ENCODE measurements at places on chromosomes 16 and 17.

DNA sequence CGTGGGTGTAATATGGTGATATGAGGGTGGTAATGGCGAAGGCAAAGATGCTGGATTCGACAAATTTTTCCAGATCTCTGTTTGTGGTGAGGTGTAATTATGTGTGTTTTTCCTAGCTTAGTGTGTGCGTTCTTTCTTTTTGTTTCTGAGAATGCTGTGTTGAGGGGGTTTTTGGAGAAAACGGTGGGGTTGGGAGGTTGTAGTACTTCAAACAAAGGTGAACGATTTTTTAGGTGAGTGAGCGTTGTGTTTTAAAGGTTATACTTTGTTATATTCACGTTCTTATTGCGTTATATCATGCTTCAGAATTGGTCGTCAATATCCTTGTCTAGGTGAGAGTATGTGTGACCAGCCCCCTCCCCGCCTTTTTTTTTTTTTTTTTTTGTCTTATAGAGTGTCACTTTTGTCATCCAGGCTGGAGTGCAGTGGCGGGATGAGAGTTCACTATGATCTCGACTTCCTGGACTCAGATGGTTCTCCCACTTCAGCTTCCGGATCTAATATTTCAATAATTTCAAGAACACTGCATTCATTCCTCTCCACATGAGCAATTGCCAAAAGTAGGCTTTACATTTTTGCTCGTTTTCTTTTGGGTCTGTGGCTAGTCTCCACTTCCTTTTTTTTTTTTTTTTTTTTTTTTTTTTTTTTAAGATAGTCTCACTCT lies 82.2 kb upstream of the RNU2-1 start:
- no peak for DNase-seq

DNA sequence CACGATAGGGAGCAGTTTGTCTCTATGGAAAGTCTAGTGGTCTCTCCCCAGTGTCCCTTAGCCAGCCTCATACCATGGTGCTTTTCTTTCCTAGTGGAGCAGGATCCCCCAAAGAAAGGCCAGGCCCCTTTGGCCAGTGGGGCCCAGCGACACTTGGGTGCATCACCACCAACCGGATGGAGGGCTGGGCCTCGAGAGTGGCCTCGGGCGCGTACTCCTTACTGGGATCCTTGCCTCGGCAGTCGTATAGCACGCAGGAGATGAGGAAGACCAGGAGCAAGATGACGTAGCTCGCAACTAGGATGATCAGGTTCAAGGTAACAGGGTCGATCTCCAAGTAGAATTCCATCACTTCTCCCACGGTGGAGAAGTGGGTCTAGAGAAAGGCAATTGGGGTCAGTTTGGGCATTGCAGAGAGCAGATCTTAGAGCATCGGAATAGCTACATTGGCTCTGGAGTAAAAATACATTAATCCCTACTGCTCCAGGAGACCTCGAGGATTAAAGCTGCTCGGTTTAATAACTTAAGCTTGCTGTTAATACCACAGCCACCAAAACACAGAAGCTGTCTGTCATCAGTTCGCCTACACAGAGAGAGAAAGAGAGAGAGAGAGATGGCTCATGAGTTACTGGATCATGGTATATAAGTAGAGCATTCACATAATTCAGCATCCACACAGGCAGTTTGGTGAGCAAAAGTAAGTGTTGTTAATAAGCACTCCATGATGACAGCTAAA lies at the start of gene SMIM36:
SMIM36 (minus strand) TSS at position 467 of the 736 bp plus-strand sequence.
- no peak for DNase-seq

DNA sequence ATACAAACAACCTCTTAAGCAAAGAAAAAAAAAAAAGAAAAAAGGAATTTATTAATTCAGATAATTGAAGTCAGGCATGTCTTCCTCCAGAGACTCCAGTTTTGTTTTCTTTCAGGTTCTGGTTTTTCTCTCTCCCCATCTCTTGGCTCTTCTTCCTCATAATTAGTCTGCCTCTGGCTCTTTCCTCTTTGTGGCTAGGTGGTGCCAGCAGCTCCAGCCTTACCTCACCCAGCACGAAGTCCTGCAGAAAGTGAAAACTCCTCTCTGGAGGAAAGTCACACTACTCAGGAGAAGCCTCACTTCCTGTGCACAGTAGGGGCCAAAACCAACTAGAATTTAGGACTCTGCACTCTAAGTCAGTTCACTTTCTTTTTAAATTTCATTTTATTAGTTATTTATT lies 10.3 kb upstream of the NFAT5 start:
- no peak for DNase-seq

- DNase-seq = no peak
Measured at GRCh38 chr17:20706751-20707373, 127.3 kb downstream of the CDRT15L2 start.

DNA sequence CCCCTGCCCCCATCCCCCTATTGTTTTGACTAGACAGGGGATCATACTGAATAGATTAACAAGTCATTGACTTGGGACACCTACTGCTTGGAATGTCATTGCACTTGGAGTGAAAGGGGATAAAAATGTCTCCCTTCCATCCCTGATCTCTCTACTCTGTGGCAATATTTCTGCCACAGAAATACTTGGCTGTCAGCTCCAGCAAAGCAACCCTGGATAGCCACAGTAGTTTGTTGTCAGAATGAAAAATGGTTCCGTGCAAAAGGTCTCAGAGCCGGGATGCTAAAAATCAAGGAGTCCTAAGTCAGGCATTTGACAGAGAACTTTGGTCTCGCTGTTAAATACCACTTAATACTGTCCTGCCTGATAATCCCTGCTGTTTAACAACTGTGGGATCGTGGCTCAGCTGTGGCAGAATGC lies 722.0 kb upstream of the SOX9 start:
- DNase-seq = no peak

DNA sequence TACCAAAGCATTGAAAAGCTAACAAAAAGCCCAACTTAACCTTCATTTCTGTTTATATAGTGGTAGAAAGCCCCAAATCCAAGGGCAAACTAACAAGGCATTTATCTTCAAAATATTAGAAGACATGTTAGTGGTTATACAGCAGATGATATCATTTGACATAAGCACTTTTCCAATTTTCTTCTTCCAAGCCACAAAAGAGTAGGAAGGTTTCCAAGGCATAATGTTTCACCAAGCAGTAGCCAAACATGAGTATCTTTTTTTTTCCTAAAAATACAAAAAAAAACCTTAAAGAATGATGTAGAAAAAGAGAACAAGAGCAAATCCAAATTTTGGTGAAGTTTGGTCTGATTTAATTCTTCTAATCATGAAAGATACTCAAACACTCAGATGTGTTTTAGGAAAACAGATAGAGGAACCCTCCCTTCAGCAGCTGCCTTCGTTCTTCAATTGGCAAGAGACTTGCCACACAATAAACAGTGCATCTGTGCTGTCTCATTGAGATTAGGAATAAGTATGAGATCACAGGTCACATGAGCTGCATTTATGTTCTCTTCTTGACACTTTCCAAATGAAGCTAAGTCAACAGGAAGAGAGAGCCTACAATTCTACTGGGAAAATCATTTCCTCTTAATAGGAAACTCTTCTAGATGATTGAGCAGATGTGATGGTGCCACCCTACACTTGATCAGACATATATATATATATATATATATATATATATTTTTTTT lies 106.7 kb downstream of the TTC19 start:
- DNase-seq = no peak

DNA sequence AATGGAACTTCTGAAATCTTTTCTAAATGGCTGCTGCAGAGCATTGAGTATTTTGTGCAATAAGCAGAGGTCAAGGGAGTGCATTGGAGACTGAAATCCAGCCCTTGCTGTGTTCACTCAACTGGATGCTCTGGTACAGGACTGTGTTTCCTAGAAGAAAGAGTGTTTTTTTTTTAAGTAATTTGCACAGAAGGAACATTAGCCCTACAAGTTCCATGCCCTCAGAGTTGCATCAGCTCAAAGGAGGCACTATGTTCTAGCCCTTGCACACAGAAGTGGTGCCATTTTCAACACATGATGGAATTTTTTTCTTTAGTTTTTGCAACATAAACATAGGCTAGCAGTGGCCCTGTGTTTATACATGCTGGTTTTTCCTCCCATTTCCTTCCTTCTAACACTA lies 144.1 kb upstream of the HLF start:
- DNase-seq = no peak

DNA sequence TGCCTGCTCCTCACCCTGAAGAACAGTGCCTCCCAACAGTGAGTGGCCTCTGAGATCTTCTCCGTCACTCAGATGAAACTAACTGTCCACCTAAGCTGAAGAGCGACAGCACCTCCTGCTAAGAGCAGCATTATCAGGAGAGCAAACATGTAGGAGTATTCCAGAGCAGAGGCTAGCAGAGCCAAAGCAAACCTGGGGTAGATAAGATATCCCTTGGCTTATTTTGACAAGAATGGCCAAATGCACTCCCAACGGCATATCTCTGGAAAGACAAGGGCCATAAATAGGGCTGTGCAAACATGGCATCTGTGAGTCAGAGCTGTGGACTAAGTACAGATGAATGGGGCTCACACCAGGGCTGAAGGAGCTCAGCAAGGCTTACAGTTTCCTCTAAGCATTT lies 96.3 kb downstream of the NDEL1 start:
- no peak for DNase-seq

- no peak for DNase-seq
Measured at GRCh38 chr17:7136266-7136877, 21.8 kb upstream of the ASGR2 start.

GRCh38 chr16:11698271-11698689 lies 30.0 kb downstream of the SNN start:
- DNase-seq = no peak

DNA sequence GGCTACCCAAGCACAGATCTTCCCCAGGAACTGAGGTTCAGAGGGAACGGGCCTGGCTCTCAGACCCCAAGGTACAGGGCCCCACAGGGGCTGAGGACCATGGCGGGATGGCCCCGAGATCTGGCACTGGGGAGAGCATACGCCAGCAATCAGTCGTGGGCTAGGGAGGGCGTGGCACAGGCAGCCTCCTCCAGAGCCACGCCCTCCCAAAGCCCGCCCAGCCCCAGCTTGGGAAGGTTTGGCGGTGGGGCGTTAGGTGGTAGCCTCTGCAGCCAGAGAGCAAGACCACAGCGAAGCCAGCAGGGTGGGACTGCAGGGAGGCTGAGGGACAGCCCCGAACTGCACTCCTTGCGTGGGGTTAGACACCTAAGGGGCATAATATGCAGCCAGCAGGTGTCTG lies 11.6 kb downstream of the WNT9B start:
- no peak for DNase-seq

- no peak for DNase-seq
Measured at GRCh38 chr17:57269052-57269451, 12.7 kb downstream of the MSI2 start.

GRCh38 chr17:2545393-2545792 lies 33.7 kb upstream of the METTL16 start:
- no peak for DNase-seq

DNA sequence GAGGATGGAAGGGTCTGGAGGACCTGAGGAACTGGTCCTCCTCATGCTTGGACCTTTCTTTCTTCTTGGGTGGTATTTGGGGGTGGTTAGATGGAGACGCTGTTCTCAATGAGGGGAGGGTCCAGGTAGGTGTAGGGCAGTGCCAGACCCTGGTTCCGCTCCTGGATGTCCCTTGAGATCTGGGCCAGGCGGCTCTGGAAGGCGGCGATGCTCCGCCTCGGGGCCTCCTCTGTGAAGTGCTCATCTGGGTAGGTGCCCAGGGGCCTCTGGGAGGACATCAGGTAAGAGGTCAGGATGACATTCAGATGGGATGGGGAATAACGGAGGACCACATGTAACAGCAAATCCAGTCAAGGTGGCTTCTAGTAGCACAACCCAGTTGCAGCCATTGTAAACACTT lies 9.0 kb upstream of the ALOX12B start:
- DNase-seq = no peak

DNA sequence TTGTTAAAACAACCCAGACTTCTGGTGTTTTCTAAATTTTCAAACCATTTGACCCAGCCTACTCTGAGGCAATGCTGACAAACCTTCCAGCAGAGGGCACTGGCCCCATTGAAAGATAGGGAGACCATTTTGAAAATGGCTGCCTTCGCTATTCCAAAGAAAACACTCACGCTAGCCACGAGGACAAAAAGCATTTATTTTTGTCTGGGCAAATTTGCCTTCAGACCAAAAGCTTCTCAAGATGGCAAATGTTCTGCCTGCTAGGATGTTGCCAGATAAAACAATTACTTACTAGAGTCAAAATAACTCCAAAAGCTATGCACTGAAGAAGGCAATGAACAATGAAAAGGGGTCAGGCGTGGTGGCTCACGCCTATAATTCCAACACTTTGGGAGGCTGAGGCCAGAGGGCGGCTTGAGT lies 296.7 kb upstream of the IRX5 start:
- no peak for DNase-seq

DNA sequence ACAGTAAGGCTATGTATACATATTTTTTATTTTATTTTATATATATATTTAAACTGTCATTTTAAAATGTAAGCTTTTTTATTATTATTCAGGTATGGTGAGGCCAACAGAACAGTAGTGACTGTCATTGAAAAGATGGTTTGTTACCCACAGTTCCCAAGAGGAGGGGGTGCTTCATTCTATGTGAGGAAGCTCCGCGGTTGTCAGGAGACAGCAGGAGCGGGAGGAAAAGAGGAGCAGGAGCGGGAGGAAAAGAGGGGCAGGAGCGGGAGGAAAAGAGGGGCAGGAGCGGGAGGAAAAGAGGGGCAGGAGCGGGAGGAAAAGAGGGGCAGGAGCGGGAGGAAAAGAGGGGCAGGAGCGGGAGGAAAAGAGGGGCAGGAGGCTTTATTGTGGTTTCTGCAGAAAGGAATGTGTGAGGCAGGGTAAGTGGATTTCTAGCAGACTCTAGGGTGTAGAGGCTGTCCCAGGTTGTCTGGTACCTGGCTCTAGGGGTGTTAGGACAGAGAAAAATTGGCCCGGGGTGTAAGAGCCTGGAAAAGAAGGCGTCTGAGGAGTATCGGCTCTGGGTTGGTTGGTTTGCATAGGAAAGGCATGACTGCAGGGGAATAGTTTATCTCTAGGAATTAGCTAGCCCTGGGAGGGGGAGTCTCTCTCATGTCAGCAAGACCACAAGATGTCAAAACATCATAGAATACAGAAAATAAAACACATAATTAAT lies 64.0 kb downstream of the GP2 start:
- DNase-seq = no peak

DNA sequence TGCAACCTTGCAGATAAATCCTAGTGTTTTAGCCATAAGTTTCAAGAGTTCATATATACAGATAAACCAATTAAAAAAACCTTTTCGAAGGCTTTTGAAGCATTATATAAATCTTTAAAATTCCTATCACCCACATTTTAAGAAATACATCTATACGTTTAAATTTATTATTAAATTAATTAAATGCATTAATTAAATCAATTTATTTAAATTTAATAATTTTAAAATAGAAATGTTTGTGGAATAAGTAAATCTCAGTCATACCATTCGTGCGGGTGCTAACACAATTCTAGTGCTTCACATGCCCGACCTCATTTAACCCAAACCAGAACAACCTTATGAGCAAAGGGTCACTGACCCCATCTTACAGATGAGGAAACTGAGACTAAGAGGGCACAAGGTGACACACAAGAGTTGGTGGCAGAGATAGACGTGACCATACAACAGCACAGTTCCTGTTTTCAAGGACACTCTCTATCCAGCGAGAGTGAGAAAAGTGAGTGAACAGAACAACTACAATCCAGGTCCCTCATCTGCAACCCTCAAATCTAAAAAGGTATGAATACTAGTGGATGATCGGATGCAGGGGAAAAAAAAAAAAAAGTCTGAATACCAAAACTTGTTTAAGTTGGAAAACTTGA lies 1.4 kb downstream of the NSMCE1 start:
- no peak for DNase-seq

GRCh38 chr16:67675999-67676398 lies 9.4 kb downstream of the C16orf86 start:
- DNase-seq = no peak

All from NCI-H2081 treated with DMSO at 0.1 percent for 48 hours (cell line).